ENCODE measurements at places on chromosomes 12 and 14.

DNA sequence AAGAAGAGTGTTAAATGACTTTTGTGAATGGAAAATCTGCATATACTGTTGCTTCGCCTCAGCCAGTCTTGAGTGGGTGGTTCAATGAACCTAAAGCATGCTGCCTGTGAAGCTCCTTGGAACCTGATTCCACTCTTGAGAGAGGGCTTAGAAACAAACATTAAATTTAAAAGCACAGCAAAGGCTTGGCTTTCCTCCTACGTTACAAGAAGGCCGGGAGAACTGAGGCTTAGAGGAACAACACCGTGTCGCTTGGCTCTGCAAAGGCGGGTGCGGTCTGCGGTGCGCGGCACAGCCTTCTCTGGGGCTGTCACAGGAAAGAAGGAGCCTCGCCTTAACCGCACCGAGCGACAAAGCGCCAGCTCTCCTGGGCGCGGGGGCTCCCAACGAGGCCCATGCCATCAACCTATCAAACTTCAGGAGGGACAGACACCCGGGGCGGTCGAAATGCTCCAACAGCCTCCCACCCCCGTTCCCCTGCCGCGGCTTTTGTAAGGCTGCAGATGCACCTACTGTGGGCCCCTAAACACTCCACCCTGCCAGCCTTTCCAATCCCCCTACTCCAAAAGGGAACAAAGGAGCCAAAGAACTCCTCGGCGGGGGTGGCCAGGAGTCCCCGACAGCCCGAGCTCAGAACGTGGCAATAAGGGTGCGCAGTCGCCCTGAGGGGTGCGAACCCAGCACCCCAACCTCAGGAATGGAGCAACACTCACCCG is 729 bp downstream of the OSBPL8 start:
- peak; percentile 60 for DNase-seq

DNA sequence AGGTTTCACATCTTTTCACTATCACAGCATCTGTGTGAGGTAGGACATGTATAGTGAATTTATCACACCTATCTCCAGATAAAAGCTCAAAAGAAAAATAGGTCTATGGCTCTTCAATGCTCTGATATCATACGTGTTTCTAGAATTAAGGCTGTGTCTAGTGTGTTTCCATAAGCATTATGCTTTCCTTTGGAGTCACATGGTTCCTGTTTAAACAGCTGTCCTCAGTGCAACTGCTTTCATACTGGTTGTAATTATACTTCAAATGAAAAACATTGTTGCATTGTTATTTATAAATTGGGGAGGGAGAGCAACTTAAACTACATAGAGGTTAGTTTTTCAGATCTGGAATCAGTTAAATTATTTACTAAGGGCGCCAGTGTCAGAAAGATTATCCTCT is 151.6 kb downstream of the SYT1 start:
- DNase-seq, result no peak

GRCh38 chr12:34604631-34605509 is 582.6 kb downstream of the ALG10 start:
- no peak for DNase-seq

DNA sequence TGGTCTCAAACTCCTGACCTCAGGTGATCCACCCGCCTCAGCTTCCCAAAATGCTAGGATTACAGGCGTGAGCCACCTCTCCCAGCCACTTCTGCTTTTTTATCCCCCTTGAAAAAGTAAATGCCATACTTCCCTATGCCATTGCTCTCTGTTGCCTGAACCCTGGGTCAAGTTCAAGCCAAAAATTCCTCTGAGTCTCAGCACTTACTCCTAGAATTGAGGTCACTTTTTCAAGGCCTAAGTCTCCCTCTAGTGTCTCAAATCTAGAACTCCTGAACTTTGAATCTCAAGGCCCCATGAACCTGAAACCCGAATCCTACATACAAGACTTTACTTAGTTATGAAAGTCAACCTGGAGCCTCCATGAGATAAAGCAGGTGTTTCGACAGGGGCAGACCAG is 1.4 kb upstream of the APOBEC1 start:
- DNase-seq, result no peak

GRCh38 chr12:62320054-62320453 is 59.9 kb downstream of the USP15 start:
- DNase-seq, result no peak

- DNase-seq, result no peak
Measured at GRCh38 chr12:128680555-128680954, 143.2 kb downstream of the SLC15A4 start.

DNA sequence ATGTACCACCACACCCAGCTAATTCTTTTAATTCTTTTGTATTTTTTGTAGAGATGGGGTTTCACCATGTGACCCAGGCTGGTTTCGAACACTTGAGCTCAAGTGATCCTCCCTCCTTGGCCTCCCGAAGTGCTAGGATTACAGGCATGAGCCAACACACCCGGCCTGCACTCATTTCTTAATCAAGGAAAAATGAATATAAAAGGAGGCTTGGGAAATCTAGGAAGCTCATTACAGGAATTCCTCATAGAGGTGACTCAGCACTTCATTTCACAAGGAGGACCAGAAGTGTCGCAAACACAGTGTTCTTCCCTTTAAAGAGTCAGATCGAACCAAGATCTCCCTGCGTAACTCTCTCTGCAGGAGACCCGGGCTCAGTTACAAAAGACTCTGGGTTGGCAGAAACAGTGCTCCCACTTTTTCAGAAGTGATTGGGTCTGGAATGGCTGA is 30.3 kb downstream of the NFKBIA start:
- DNase-seq, result no peak

GRCh38 chr14:101915871-101916815 is 48.2 kb upstream of the DYNC1H1 start:
- DNase-seq, result no peak

DNA sequence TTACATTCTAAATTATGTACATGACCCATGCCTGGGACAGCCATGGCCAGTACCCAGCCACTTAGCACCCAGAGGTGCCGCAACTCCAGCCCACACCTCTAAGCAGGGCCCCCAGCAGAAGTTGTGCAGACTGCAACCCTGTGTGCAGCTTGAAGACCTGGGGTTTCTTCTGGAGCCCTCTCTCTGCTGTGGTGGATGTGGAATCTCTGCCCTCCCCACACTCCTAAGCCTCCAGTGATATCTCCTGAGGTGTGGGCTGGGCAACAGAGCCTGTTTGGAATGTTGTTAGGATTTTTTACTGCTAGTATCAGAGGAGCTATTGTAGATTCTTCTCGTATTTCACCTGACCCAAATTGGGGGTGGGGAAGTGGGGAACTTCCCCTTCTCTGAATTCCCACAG is 59.4 kb upstream of the TUNAR start:
- no peak for DNase-seq

GRCh38 chr14:72111911-72112310 is 179.7 kb downstream of the RGS6 start:
- no peak for DNase-seq

GRCh38 chr14:91413547-91414474 is 3.8 kb downstream of the CCDC88C start:
- no peak for DNase-seq

DNA sequence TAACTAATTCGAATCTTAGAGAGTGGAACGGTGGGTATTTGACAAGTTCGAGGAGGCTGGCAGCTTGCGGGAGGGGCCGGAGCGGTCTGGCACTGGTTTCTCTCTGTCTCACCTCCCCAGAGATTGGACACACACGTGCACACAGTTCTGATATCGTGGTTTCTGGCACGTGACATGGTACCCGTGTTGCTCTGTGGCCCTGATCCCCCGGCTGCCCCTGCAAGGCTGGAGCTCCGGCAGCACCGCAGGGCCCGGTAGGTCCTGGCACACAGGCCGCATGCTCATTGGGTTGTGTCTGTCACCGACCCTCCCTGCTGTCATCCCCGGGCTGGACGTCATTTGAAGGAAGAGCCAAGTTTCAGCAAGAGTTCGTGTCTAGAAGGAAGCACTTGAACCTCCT is 82.7 kb downstream of the PPP2R5C start:
- DNase-seq, result no peak

DNA sequence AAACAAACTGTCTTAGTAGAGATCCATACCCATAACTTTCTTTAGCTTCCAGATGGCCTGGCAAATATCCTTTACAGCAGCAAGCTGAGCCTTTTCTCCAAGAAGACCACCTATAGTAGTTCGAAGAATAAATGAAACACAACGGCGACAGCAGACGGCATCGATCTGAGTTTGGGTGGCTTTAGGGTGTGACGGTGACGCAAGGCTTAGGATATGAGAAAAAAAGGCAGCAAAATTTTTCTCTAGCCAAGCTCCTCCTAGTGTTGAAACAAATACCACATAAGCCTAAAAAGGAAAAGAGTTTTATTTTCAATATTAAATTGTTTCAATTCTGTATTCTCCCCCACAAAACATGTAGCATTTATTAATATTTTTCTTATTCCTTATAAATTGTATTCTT is 33.3 kb downstream of the HEATR5A start:
- no peak for DNase-seq

DNA sequence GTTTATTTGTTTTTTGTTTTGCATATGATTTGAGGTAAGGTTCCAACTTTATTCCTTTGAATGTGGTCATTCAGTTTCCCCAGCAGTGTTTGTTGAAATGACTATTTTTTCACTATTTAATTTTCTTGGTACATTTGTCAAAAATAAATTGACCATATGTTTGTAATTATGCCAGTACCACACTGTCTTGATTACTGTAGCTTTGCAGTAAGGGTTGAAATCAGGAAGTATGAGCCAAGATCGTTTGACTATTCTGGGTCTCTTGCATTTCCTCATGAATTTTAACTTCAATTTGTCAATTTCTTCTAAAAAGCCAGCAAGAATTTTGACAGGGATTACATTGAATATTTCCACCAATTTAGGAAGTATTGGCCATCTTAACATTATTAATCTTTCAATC is 199.3 kb upstream of the PPFIA2 start:
- no peak for DNase-seq

DNA sequence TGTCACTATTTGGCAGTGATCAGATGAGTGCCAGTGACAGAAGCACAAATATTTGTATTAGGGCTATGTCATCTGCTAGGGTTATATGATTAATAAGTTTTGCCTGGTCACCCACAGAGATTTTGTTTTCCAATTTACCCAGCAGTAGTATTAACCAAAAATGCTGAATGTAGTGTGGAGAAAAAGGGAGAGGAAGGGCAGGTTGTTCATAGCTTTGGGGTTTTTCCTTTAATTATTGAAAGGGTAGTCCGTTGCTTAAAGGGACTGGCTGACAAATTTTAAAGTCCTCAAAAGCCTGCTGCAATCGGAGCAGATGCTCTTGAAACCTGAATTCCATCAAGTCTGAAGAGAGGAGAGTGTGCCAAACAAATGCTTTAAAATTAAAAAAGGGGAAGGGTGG is 237.9 kb upstream of the CCDC196 start:
- DNase-seq, result no peak

GRCh38 chr12:24198936-24199671 is 249.6 kb upstream of the SOX5 start:
- DNase-seq, result no peak

DNA sequence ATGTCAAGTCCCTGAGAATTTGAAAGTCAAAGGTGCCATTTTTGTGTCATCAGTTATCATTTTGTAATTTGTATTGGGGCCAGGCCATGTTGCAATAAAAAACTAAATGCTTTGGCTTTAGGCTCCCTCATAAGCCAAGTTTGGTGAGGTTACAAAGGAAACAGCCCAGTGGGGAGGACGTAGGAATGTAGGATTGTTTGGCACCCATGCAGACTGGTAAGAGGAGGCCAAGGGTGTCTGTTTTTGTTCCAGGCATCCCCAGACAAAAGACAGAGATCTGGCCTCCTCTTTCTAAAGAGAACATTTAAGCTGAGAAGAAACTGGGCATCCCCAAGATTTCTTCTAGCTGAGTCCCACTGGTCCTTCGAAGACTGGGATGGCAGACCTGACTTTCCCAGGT is 111.7 kb downstream of the SUDS3 start:
- DNase-seq, result no peak

- no peak for DNase-seq
Measured at GRCh38 chr12:72872238-72872887, 600.2 kb downstream of the TRHDE start.

DNA sequence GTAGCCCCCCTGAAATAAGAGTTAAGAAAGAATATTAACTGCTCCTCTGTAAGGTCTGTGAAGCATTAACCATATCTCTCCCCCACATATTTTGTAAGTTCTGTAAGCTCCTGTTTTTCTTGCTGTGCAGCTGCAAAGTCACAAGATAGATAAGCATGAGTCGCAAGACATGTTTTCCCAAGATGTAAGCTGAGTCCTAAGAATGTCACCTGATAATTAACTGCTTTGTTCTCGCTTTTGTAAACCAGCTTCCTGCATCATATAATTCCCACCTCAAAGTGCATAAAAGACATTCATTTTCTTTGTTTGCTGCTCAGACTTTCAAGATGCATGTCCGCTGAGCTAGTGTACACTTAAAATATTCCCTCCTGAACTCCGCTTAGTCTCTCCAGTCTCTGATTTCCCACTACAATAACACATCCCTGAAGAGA is 27.0 kb upstream of the PHC1 start:
- DNase-seq, result no peak

GRCh38 chr12:5033883-5034282 is 9.8 kb upstream of the KCNA5 start:
- no peak for DNase-seq

- no peak for DNase-seq
Measured at GRCh38 chr12:50246197-50246865, 37.0 kb downstream of the LIMA1 start.

GRCh38 chr14:36874396-36875138 is 212.9 kb downstream of the PAX9 start:
- no peak for DNase-seq

DNA sequence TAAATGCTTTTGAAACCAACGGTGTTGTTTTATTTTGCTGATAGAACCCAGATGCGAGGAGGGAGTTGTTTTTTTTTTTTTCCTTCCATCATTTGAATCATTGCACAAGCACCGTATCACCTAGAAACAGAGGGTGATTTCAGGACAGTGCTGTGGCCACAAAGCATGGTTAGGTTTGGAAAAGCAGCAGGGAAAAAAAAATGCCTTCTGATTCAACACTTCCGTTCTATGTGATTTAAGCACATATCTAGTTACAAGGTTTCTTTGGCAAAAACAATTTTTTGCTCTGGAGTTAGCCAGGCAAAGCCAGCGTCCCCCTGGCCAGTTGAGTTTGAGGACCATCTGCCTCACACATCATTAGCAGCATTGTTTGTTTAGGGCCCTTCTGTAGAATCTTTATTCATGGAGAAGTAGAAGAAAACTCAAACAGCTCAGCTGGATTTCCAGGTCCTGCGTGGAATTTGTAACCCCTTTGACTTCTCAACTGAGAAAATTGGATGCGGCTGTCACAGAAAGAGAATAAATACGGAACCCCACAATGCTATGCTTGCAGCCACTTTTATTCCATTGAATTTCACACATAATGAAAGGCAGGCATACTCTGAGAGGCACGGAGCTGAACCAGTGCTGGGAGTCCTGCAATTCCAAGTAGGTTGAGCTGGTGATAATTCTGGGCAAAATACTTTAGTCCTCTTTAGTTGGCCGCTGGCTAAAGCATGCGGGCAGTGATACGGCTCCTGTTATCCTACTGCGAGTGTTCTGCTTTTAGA is 17.0 kb upstream of the WNT5B start:
- DNase-seq, result no peak

GRCh38 chr12:7143564-7143963 is 13.4 kb downstream of the CLSTN3 start:
- no peak for DNase-seq

All from activated CD4-positive, alpha-beta T cell treated with anti-CD3 and anti-CD28 coated beads for 1 hour (primary cell).